ENCODE measurements at places on chromosomes 6 and 20.

DNA sequence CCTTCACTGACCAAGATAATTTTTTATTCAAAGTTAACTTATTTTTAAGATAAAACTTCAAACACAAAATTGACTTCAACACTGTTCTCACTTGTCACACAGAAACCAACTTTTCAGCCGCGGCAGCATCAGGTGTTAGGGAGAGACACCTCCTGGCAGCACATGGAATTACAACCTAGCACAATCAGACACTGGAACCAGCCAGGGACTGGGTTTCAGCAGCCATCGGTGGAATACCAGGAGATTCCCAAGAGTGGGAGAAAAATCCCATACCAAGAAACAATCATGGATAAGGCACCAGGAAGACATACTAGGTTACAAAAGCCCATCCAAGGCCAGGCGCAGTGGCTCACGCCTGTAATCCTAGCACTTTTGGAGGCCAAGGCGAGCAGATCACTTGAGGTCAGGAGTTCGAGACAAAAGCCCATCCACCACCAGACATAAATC is 70.0 kb downstream of the SNX5 start:
- DNase-seq, result peak; percentile 88

- no peak for DNase-seq
These were observed 683.0 kb upstream of the MANEA start for GRCh38 chr6:94894300-94894699.

DNA sequence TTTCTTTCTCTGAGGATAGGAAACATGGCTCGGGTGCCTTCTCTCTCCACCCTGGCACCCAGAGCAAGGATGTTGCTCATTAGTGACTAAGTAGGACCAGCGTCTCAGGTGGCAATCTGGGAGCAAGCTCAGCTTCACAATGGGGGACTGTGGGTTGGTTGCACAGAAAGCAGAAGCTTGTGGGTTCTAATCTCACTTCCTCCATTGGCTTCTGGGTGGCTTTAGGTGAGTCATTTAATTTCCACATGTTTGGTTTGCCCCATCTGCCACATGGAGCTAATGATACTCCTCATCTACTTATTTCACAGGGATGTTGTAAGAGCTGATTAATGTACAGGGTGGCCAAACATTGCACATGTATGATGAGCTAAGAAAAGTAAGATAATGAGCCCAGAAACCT is 54.8 kb upstream of the AKIRIN2 start:
- no peak for DNase-seq

- no peak for DNase-seq
These were observed 29.0 kb downstream of the BPIFB1 start for GRCh38 chr20:33311996-33312395.

DNA sequence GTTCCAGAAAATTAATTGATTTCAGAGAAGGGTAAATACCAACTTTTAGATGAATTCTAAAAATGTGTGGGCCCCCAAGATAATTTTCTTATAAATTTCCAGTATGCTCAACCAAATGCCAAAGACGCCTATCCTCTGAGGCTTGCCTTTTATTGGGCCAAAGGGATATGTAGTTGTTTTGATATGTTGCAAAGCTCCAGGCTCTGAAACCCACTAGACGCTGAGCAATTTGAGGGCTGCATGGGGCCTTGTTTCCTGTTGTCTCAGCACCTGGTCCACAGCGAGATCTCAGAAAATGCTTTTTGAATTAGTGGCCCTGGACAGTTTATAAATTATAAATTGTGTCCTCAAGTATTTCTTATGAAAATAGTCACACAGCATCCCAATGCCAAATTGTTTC is 397.2 kb downstream of the SAMD5 start:
- DNase-seq, result no peak

GRCh38 chr6:159969921-159970320 is 1.0 kb downstream of the IGF2R start:
- DNase-seq, result peak; percentile 83

GRCh38 chr6:169640351-169640852 is 61.4 kb downstream of the WDR27 start:
- DNase-seq, result no peak

DNA sequence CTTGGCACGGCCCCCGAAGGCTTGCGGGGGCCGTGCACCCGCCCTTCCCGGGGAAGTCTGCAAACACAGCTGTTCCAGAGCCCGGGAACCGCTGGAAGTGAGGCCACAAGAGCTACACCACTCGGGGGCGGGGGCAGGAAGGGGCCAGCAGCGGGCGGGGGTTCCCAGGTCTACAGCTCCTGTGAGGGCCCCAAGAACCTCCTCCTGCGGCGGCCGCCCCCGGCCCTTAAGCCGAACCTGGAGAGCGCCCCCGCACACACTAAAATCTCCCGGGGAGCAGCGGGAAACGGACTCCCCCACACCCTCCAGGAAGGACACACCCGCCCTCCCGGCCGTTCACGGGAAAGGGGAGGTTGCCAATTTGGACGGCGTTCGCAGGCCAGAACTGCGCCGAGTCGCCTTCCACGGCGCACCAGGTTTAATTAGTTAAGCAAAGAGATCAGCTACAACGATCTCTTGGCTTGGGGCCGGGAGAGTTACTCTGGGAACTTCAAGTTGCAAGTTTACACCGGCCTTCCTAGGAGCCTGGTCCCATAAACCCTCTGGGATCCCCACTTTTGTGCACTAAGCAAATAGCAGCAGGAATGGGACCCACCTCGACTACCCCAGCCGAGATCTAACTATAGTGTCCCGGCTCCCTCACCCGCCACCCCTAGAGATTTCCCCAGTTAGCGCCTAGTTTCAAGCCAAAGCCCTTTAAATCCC is 1.7 kb downstream of the JAG1 start:
- peak; percentile 72 for DNase-seq

DNA sequence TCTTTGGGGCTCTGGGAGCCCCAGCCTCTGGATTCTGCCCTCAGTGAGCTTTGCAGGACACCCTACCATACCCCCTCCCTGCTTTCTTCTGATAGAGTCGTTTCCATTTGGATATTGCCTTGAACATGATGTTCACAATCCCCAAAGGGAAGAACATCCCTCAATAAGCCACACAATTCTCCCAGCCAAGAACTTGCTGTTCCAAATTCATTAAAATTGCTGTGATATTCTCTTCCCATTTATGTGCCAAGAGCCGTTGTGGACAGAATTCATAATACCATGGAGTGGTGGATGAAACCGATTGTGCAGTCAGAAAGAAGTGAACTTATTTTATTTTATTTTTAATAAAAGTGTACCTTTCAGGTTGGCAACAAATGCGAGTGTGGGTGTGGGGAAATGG is 95.8 kb downstream of the DHX35 start:
- no peak for DNase-seq

GRCh38 chr6:160070427-160070826 is 51.2 kb upstream of the SLC22A1 start:
- no peak for DNase-seq

DNA sequence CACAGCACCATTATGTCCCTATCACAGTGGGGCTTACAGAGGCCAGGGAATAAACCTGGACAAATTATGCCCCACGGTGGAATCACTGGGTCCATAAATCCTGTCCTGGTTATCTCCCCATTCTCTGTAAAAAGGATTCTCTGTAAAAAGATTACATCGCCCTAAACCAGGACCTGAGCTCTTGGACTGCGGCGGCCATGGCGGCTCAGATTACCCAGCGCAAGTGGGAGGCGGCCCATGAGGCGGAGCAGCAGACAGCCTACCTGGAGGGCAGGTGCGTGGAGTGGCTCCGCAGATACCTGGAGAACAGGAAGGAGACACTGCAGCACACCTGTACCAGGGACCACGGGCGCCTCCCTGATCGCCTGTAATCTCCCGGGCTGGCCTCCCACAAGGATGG is 8.4 kb upstream of the HLA-A start:
- DNase-seq, result no peak

GRCh38 chr6:144804246-144804790 is 519.2 kb downstream of the UTRN start:
- no peak for DNase-seq

DNA sequence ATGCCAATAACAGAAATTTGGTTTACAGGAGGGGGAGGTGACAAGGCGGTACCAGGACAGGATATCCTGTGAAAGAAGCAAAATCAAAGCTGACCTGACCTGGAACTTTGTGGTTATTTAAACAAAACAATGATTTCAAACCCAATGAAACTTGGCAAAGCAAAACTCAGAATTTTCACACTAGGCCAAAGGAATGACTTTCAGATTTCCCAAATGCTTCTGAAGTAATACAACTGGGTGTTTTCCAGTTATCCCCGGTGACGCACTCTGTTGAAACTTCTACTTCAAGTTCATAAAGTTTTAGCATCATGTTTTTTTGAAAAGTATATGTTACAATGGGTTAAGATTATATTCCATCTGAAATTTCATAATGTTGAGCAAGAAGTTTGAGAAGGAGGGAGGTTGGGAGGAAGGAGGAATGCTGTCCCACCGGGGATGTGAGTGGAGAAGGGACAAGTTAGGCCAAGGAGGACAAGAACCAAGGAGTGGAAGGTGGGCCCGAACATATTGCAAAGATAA is 78.1 kb upstream of the TRAF3IP2 start:
- no peak for DNase-seq

GRCh38 chr6:108598305-108598863 is 37.7 kb downstream of the FOXO3 start:
- DNase-seq, result no peak

DNA sequence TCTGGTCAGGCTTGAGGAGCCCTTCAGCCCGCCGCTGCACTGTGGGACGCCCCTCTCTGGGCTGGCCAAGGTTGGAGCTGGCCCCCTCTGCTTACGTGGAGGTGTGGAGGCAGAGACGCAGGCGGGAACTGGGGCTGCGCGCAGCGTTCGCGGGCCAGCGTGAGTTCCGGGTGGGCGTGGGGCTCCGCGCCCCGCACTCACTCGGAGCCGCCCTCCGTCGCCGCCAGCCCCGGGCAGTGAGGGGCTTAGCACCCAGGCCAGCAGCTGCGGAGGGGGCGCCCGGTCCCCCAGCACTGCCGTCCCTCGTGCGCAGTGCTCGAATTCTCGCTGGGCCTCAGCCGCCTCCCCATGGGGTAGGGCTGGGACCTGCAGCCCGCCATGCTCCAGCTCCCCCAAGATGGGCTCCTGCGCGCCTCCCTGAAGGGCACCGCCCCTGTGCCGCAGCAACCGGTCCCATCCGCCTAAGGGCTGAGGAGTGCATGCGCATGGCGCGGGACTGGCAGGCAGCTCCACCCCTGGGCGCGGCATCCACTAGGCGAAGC is 695.9 kb downstream of the EPHA7 start:
- DNase-seq, result peak; percentile 74

- no peak for DNase-seq
These were observed 38.9 kb downstream of the MRAP2 start for GRCh38 chr6:84072442-84072997.

DNA sequence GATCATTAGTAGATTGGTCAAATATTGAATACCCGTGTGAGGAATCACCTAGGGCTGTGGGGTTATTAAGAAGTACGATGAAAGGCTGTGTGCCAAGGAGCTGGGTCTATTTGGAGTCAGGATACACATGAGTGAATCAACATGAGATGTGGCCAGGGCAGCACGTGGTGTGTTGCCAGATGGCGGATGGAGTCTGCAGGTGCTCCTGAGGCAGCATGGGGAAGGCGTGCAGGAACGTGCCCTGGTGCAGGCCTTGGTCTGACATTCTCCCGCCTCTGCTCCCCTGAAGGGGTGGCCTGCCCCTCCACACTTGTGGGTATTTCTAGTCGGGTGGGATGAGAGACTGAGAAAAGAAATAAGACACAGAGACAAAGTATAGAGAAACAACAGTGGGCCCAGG is 39.0 kb upstream of the SLC22A1 start:
- DNase-seq, result no peak

- no peak for DNase-seq
These were observed 10.8 kb upstream of the ADA start for GRCh38 chr20:44662261-44662660.

DNA sequence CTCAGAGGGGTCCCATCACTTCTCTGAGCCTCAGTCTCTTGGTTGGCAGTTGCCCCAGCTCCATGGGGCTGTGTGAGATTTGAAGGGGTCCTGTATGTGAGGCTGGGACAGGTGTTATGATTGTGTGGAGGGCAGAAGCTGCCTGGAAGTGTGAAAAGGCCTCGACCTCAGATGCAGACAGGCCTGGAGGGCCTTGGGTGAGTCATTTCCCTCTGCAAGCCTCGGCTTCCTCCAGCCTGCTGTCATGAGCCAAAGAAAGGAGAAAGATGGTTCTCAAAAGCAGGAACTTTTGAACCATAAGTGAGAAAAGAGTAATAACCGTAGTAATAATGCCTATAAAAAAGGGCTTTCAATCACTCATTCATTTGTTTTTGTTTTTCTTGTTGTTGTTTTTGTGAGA is 37.5 kb downstream of the SNAI1 start:
- DNase-seq, result no peak

DNA sequence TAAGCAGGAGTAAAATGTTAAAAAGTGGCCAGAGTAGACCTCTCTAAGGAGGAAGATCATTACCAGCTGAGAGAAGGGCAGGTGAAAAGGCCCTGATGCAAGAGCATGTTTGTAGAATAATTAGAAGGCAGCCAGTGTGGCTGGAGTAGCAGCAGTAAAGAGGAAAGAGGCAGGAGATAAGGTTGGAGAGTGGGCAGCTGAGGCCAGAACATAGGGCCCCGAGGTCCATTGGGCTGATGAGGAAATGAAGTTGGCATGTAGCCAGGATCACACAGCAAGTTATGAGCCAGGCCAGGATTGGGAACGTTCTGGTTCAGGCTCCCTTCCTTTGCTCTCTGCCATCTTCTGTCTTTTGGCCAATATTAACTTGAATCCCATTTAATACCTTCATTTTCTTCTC is 51.6 kb downstream of the RALY start:
- DNase-seq, result no peak

- no peak for DNase-seq
These were observed 3.1 kb upstream of the AKIRIN2 start for GRCh38 chr6:87705070-87705691.

GRCh38 chr6:163608204-163608644 is 193.7 kb downstream of the QKI start:
- no peak for DNase-seq

DNA sequence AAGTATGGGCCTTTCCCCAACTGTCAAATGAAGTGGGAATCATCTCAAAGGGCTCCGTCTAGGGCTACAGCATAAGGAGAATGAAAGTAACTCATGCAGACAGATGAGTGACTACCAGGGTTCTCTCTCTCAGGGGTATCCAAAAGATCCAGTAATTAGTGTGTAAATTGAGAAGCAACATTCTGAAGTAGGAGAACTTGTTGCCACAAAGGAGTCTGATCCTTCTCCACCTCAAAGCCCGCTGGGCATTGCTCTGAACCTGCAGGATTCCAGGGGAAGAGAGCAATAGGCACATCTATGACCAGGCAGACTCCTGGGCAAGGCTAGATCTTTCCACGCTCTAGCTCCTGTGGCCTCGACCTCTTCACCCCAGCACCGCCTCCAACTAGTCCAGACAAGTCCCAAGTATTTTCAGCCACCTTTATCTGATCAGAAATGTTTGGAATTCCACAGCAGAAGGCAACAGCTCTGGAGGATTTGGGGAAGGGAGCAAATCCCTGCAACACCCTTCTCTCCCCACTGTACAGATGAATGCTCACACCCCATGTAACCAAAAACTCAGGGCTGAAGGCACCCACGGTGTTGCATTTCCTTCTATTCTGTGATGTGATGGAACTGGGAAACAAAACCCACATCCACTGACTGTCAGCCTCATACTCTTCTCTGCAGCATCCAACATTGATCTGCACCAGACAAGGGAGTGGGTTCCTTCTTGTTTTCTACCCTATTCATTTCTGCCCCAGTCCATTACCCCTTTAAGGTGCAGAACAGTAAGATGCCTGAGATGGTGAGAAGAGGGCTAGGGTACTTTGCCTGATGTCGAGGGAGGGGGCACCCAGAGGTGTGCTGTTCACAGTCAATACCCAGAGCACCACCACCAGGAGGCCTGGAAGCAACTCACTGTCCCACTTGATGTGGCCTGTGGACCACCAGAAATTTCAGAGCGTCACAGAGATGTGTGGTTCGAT is 41.0 kb downstream of the COX4I2 start:
- DNase-seq, result peak; percentile 57

- DNase-seq, result no peak
These were observed 4.2 kb downstream of the CLIC5 start for GRCh38 chr6:46011188-46012085.
